ENCODE measurements at places on chromosomes 12 and 14. TPM values are rescaled to one million over a fixed set of nuclear protein-coding genes. Genes with fewer than 3 reads are reported as not detected.
A peak's percentile ranks its signal among the peaks of the same experiment; 100 is the strongest.

Gene SLC10A1
- not detected for total RNA-seq

Gene KLRC4
- total RNA-seq: 10.7 TPM

Gene CIDEB
- total RNA-seq: 12.7 TPM

Gene TBX3
- not detected for total RNA-seq

Gene FAM181A
- total RNA-seq: not detected

Gene RNF212B
- not detected for total RNA-seq

DNA sequence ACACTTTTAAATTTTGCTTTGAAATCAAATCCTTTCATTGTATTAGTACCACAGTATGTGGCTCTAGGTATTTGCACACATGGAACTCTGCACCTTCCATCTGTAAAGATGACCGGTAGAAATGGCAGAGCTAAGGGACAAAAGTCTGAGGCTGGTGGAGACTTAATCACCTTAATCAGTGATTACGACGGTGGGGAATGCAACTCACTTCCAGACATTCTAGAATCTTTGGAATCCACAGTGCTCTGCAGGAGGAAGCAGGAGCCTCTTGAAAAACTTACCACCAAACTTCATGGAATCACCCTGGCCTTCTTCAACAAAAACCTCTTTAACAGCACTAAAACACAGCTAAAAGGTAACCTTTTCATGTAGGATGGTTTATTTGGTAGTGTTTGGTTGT is 3.9 kb upstream of the DACT1 start:
- H3K4me1 ChIP-seq: peaks cover 6% of the 10 kb centered on the region
- H3K27me3 ChIP-seq: no peaks in the 10 kb centered on the region
- H3K4me3 ChIP-seq: no peak overlapping the region
- no peaks in the 10 kb centered on the region for H3K36me3 ChIP-seq

DNA sequence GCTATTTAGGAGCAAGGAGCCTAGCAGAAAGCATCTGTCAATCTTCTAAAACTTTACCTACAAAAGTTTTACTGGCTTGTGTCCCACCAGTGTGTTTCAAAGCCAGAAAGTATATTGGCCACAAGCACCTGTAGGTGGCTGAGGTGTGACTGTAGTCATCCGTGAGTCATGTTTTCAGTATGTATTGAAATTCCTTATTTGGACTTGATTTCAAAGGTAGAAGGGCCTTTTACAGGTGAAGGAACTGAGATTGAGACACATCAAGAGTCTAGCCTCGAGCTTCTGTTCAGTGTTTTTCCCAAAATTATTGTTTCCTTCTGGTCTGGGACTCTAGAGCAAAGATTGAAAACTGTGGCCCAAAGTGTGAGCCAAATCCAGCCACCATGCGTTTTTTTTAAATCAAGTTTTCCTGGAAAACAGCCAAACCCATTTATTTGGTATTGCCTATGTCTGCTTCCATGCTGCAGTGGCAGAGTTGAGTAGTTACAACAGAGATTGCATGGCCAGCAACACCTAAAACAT is 195.3 kb upstream of the BCL2L14 start:
- H3K36me3 ChIP-seq: peaks cover 5% of the 10 kb centered on the region
- H3K4me3 ChIP-seq: no peak overlapping the region
- H3K4me1 ChIP-seq: peaks cover 16% of the 10 kb centered on the region
- no peak overlapping the region for H3K27ac ChIP-seq

DNA sequence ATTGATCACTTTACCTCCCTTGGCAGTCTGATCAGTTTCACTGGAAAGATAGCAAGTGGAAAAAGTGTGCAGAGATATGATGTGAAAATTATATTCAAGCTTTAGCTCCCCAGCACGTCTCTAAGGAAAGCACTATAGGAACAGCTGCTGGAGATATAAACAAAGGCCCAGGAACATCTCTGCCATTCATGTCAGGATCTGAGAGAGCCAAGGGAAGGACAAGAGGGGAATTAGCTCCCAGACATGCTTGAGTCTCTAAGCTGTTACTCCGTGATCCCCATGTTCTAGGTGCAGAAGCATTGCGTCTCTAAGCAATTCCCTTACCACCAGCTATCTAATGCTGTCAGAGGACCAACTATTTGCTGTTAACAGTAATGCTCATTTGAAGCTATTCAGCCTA is 700.2 kb downstream of the DIO2 start:
- no peaks in the 10 kb centered on the region for H3K27me3 ChIP-seq
- H3K27ac ChIP-seq: no peak overlapping the region
- no peaks in the 10 kb centered on the region for H3K36me3 ChIP-seq
- H3K4me3 ChIP-seq: no peak overlapping the region
- H3K4me1 ChIP-seq: no peaks in the 10 kb centered on the region

DNA sequence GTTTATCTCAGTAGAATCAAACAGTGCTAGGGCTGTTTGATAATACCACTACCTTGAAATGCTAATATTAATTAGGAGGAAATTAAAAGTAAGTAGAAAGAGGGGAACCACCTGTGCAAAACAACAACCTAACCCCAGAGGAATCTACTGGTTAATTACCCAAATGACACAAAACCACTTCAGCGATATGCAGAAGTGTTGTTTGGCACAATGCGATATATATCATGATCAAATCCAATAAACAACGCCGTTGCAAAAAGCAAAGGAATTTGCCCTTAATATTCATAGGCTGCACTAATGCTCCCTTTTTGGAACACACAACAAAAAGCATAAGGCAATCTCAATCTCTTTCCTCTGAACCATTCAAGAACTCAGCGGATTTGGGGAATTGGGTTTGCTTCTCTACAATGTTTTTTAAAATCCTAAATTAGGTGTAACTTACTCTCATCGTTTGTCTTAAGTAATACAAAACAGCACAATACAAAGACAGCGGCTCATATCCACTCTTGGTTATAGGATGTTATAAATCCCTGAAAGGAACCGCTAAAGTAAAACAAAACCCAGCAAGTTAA is 1.5 kb downstream of the MAP4K5 start:
- DNase-seq: no peak
- H3K36me3 ChIP-seq: no peaks in the 10 kb centered on the region
- H3K27ac ChIP-seq: no peak overlapping the region
- peak overlapping the region; percentile 74 for H3K4me3 ChIP-seq
- no peaks in the 10 kb centered on the region for H3K27me3 ChIP-seq
- H3K4me1 ChIP-seq: peaks cover 44% of the 10 kb centered on the region

Measured in CD8-positive, alpha-beta memory T cell (primary cell).